ENCODE measurements at places on chromosomes 7 and 10.

DNA sequence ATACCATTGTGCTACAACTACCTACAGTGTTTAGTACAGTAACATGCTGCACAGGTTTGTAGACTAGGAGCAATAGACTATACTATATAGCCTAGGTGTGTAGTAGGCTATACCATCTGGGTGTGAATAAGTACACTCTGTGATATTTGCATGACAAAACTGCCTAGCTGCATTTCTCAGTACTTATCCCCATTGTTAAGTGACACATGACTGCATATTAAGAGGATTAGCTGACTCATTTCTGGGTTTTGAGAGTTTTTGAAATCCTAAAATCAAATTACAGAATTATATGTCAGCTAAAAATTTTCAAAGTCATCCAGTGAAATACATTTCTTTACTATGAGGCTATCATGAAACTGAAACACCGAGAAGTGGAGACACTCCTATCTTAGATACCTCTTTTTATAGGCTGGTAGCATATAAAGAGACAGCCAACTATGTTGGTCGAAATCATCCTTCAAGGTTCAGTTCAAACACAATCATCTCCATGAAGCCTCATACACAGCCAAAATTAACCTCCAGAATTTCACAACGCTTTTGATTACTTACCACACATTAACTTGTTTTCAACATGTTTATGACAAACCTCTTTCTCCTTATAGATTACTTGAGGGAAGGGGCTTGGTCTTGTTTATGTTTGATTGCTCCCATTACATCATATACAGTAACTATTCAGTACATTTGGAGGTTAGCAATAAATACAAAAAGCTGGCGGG, 89.8 kb upstream of the ANK3 start:
- no peak for DNase-seq

GRCh38 chr10:118423800-118424442, 81.8 kb upstream of the FAM204A start:
- DNase-seq, result peak; percentile 4

DNA sequence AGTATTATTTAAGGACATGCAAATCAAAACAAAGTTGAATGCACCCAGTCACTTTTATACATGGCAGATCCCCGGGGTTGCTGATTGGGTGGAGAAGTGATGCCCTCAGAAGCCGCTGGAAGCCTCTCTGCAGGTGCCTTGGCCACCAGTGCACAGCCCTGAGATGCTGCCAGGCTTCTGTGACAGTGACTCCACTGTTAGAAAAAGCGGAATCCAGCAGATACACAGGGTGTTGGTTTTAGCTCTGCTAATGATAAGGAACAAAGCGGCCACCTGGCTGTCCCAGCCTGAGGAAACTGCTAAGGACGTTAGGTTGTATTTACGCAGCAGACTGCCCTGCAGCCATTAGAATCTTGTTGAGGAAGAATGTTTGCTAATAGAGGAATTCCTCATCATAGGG, 47.5 kb downstream of the JAKMIP3 start:
- no peak for DNase-seq

DNA sequence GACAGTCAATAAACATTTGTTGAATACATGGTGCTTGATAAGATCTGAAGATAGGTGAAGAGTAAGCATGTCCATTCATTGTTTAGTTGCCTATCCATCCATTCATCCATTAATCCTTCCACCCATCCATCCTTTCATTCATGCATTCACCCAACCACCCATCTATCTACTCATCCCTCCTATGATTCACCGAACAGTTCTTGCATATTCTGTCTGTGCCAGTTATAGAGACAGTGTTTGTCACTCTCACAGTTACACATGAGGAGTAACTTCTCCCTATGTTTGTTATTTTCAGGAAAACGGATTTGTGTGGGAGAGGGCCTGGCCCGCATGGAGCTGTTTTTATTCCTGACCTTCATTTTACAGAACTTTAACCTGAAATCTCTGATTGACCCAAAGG, 86.0 kb upstream of the CYP2C9 start:
- no peak for DNase-seq

GRCh38 chr7:70016044-70016770, 417.9 kb downstream of the AUTS2 start:
- no peak for DNase-seq

GRCh38 chr7:29865526-29865925, 59.2 kb downstream of the WIPF3 start:
- no peak for DNase-seq

DNA sequence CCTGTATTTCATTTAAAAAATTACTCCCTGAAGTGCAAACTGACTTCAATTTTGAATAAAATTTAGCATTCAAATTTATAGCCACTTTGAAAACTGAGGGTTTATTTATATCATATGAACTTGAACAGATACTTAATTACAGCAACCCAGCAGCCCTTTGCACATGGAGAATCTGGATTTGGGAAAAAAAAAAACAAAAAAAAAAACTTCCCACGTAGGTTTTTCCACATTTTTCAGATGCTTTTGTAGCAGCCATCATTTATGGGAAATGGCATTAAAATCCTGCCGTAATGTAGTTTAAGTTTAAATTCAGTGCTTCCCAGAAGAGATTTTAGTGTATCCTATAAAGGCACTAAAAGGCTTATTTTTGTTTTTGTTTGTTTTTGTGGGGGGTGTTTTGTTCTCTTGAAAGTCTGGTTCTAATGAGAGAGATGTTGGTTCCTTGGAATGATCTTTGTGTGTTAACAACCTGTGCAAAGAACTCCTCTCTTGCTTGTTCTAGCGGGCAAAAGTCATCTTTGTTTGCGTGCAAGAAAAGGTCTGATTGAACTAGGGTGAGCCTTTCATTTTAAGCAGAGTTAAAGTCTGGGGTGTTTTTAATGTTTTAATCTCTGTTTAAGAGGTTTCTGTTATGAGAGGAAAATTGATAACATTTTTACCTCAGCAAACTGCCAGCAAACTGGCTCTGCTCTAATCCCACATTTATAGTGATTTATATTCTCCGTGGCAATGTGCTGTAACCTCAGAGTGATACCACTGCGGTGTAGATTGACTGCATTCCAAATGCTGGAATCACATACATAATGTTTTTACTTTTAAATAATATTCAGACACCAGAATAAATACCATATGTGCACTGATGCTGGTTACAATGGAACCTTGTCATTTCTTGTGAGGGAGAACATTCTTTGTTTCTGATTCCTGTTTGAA, 105.5 kb downstream of the WNT2 start:
- no peak for DNase-seq

DNA sequence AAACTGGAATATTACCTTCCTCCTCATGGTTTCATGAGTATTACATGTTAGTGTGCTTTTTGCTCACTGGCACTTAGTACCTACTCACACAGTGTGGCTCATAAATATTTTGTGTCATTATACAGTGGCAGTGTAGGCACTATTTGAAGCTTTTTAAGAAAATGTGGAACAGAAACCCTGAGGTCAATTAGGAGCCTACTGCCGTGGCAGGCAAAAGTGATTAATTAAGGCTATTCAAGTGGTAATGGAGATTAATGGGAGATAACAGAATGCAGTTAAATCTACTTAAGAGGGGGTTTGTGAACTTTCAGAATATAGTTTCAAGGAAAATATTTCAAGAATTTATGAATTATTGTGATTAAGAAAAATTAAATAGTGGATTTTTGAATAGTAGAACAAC, 277.6 kb downstream of the HGF start:
- no peak for DNase-seq

DNA sequence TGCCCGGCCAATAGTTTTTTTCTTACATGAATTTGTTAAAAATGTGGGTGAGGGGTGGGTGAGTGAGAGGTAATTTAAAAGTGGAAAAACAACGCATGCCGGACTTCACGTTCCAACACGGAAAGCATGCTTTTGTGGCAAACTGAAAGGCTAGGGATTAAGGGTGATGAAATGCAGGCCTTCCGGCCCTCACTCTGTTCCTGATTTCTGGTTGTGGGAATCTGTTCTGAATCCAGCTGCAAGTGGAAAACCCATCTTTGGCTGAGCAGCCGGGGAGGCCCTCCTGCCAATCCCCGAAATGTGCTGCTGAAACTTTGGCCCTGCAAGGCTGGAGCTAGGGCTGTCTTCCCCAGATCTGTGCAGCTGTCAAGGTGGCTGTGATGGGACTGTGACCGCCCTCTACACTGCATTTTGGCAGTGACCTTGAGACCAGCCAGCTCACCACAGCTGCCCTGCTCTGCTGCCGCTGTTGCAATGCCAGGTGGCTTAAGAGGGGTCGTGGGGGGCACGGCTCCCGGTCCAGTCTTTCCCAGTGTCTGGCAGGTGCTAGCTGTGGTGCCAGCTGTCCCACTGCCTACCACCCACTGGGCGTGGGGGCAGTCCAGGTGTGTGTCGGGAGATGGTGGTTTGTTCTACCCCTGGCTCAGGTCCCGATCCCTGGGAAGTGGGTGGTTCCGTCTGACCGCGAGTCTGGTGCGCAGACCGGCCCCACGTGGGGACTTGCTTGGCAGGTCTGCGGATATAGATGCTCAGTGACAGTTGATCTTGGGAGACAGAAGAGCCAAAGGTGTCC, 39.0 kb downstream of the TET1 start:
- no peak for DNase-seq

All from stimulated activated CD8-positive, alpha-beta memory T cell treated with anti-CD3 and anti-CD28 coated beads, Interleukin-2, amount 100 ng/mL, for 1 hour (primary cell).